ENCODE measurements at places on chromosomes 6 and 20. TPM values are rescaled to one million over a fixed set of nuclear protein-coding genes. Genes with fewer than 3 reads are reported as not detected.

The BEND6 gene
- total RNA-seq = 0.70 TPM

The CLVS2 gene
- 0.25 TPM for total RNA-seq

The TRIM40 gene
- not detected for total RNA-seq

The ZC2HC1B gene
- total RNA-seq = not detected

The TAF4 gene
- 17.8 TPM for total RNA-seq

The ECT2L gene
- total RNA-seq = not detected

The DEFB132 gene
- not detected for total RNA-seq

The DST gene
- 57.9 TPM for total RNA-seq

The LY6G6F gene
- not detected for total RNA-seq

The RBPJL gene
- total RNA-seq = not detected

The AK9 gene
- 1.5 TPM for total RNA-seq

The ENPP4 gene
- 0.29 TPM for total RNA-seq

The NMBR gene
- total RNA-seq = not detected

The LGSN gene
- 2.7 TPM for total RNA-seq

The UTRN gene
- 6.9 TPM for total RNA-seq

The GUCA1A gene
- total RNA-seq = not detected

The FAM120B gene
- total RNA-seq = 10.4 TPM

The ADGRG6 gene
- total RNA-seq = 44.3 TPM

The PSMF1 gene
- 209 TPM for total RNA-seq

The SLC22A7 gene
- not detected for total RNA-seq

The SEL1L2 gene
- total RNA-seq = not detected

The PTK6 gene
- 3.1 TPM for total RNA-seq

The BPIFA2 gene
- not detected for total RNA-seq

The SLC22A3 gene
- total RNA-seq = 40.2 TPM

The HLA-DQB1 gene
- total RNA-seq = not detected

The CEP57L1 gene
- 5.5 TPM for total RNA-seq

The TRIM10 gene
- total RNA-seq = not detected

The SCGN gene
- total RNA-seq = 0.12 TPM

The HLA-DQA2 gene
- total RNA-seq = not detected

The ZNF217 gene
- 19.5 TPM for total RNA-seq

The CNR1 gene
- total RNA-seq = 1.9 TPM

The CCND3 gene
- 123 TPM for total RNA-seq

The LY6G6D gene
- not detected for total RNA-seq

The GNAS-AS1 gene
- total RNA-seq = not detected

The WFDC5 gene
- not detected for total RNA-seq

The TAGAP gene
- not detected for total RNA-seq

The RAB32 gene
- 43.7 TPM for total RNA-seq

The DPPA5 gene
- total RNA-seq = not detected

The LIME1 gene
- 7.4 TPM for total RNA-seq

The COQ3 gene
- total RNA-seq = 12.6 TPM

The GRIK2 gene
- total RNA-seq = 0.35 TPM

The TSPO2 gene
- not detected for total RNA-seq

The PSORS1C1 gene
- 4.2 TPM for total RNA-seq
